ENCODE measurements at places on chromosomes 7 and 10.

DNA sequence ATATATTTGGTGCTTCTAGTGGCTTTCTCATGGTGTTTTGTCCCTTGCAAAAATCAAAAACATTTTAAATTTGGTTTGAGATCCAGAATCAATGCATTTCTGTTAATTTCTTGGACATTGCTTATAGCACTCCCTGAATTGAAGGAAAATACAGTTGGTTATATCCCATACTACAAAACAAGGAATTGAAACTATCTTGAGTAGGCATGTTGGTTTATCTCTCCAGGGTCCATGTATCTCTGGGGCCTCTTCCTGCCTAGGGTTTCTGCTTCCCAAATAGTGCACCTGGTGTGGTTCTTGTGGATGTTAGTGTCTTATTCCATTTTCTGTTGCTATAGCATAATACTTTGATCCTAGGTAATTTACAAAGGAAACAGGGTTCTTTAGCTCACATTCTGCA lies 212.4 kb downstream of the CAMK1D start:
- DNase-seq, result no peak

GRCh38 chr7:71264005-71264404 lies 132.1 kb downstream of the GALNT17 start:
- DNase-seq, result no peak

GRCh38 chr10:95767884-95768556 lies 12.1 kb downstream of the ENTPD1 start:
- DNase-seq, result no peak

DNA sequence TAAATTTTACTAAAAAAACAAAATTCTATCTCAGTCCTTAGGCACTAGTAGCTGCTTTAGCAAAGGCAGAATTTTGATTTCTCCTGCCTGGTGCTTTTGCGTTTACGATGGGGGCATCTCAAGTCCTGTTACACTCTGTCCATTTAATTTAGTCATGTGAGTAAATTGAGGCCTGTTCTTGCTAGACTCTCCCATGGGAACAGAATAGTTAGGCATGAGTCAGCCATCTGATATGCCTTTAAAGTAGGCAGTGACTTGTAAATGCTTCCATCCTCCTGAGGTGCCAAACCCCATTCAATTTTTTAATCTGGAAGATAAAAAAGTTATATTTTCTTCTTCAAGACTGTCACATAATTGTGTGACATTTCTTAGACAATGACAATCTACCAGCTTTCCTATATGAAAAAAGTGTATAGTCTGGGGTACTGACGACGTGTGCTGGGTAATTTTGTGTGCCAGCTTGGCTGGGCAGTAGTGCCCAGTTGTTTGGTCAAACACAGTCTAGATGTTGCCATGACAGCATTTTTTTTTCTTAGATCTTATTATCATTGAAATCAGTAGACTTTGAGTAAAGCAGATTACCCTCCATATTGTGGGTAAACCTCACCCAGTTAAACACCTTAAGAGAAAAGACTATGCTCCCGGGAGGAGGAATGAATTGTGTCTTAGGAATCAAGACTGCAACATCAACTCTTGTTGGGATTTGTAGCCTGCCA lies 603.4 kb downstream of the SORCS1 start:
- DNase-seq, result peak; percentile 16

GRCh38 chr7:82700741-82701140 lies 257.2 kb upstream of the CACNA2D1 start:
- DNase-seq, result no peak

DNA sequence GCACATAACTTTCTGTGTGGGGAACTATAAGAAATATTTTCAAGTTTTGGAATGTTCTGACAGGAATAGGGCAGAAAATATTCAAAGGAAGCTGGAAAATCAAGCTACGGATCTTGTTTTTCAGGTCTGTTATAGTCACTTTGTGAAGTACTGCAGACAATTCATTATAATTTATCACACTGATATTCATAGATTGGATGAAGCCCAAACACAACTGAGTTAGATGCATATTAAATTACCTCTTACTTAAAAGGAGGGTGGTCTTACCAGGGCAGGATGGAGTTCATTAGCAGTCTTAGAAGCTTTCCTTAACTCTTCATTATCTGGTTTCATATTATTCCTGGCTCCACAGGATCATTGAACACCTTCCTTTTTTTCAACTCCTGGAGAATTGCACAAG lies 242.3 kb downstream of the DYNC1I1 start:
- no peak for DNase-seq

DNA sequence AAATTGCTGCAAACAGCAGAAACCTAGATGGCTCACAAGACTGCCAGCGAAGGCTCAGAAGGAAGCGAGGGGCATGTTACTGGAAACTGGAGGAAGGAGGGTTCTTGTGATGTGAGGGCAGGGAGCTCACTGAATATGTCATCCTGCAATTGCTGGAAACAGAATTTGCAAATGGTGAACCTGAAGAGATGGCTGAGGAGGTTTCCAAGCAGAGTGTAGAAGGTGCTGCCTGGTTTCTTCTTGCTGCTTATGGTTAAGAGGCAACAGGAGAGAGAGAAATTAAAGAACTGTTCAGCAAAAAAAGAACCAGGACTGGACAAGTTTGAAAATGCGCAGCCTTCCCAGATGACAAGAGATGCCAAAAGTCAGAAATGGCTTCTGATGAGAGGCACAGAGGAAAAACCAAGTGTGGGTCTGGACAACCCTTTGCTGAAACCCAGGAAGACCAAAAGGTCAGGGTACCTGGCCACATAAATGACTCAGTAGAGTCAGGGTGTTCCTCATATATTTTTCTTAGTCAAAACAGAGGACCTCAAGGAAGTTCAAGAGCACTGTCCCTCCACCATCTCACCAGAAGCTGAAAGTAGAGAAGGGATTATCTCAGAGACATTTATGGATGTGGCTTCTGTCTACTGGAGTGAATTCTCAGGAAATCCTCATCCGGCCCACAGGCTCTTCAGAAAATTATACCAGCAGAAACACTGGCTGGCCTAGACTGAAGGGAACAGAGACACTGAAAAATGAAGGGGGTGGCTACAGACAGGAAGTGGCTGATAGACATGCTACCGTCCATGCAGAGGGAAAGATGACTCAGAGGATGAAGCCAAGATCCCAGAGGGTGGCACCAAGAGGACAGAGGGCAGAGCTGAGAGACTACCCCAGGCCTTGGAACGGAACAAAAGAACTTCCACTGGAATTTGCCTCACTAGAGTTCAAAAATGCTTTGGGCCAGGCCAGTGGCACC lies 10.1 kb downstream of the PAPOLB start:
- DNase-seq, result no peak

DNA sequence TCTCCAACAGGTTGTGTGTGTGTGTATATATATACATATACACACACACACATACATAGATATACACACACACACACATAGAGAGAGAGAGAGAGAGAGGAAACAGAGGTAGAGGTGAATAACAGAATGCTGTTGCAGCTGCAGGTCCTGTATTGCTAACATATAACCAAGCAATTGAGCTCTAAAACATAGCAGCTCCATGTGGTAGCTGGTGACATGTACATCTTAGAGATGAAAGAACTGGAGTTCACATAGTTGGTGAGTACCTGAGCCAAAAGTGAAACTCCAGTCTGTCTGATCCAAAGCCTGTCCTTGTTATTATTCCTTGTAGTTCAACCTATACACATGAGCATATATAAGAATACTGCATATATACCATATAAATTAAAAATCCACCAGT lies 152.9 kb upstream of the CSTF2T start:
- no peak for DNase-seq

DNA sequence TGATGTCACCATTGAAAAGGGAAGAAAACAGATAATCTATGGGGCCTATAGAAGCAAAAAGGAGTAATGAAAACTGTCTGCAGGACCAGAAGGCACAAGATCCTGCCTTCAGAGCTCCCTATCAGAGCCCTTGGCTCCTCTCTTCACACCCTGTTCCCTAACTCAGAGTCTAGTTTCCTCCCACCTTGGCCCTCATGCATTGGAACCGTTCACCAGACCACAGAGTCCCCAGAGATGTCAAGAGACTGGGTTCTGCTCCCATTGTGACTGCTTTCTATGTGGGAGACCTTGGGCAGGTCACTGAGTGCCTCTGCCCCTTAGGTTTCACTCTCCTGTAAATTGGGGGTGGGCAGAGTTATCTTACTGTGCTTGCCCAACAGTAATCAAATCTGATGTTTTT lies 80.1 kb upstream of the RPA3 start:
- no peak for DNase-seq

GRCh38 chr7:32378988-32379387 lies 111.2 kb downstream of the LSM5 start:
- DNase-seq, result no peak

DNA sequence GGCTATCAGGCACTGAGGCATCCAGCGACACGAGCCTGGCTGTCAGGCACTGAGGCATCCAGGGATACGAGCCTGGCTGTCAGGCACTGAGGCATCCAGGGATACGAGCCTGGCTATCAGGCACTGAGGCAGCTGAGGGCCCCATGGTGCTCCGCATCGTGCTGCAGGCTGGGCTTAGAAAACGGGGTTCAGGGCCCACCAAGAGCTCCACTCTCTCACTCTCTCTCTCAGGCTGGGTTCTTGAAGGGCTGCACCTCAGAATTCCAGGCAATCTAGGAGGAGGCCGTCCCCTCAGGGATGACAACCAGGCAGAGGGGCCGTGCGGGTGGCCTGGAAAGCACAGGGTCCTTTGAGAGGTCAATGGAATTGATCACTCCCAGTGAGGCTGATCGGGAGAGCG lies 69.0 kb downstream of the CFAP46 start:
- no peak for DNase-seq

DNA sequence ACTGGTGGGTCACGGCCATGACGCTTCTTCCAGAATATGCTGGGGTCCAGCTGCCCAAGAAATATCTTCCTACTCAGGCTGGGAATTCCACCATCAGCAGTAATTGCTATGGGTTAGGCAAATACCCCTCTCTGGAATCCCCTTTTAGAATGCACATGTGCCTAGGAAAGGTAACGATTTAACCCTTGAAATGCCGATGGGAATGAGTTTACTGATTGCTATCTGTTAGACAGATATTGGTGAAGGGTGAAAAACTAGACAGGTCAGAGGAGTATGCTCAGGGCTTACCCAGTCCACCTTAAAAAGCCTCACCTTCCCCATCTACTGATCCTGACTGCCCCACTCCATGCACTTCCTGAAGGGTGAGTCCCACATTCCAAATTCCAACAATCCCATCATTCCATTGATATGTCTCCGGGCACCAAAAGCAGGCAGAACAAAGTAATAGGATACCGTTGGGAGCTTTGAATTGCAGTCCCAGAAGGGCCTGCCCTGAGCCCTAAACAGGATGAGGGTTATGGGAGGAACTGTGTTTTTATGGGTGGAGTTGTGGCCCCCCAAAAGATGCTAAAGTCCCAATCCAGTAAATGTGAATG lies 59.3 kb downstream of the DLG5 start:
- DNase-seq, result no peak

GRCh38 chr10:78691301-78692030 lies 377.3 kb upstream of the ZMIZ1 start:
- DNase-seq, result no peak

GRCh38 chr7:152477079-152477478 lies 41.3 kb upstream of the KMT2C start:
- DNase-seq, result no peak

DNA sequence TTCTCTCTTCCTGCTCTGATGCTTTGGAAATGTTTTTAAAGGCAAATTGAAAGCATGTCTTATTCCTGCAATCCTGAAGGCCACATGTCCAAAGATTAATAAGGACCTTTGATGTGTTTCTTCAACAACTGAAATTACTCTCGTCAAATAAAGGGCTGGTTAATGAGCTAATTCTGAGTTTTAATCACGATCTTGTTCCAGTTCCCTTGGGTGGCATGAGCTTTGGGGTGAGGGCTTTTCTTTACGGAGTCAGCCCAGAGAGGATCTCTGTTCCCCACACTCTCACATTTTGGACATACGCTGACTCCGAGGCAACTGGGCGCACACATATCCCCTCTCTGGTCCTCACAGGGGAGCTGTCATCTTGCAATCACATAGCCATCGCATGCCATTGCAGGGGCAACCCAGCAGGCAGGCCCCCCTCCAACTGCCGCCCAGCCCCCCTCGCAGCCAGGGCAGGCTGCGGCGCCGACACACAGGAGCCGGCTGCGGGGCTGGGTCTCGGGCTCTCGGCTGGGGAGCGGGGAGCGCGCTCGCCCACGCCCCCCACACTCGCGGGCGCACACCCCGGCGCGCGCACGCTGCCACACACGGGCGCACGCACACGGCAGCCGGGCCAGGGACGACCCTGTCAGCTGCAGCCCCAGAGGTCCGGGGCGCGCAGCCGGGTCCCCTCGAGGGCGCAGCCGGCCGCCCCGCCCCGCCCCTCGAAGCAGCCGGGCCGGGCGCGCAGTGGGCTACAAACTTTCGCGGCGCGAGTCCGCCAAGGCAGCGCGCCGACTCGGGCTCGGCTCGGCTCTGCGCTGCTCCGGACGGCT lies at the start of gene GDF10:
TSS of gene GDF10 (plus strand) at position 587 of the 818 bp plus-strand sequence. CDS start 455 bp downstream, outside the sequence.
- no peak for DNase-seq

DNA sequence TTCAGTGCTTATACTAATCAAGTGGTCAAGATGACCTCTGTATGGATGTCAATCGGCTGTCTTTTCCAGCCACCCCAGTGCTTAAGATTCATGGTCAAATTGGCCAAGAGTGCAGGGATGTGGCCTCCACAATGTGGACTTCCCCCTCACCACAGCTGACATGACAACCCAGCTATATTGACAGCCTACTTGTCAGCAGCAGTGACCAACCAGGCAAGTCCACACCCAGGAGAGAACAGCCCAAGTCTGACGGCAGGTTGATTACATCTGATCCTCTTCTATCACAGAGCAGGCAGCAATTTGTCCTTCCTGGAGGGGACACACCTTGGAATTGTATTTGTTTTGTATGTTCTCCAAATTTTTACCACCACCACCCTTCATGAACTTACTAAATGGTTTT lies 8.2 kb upstream of the ERVW-1 start:
- no peak for DNase-seq

DNA sequence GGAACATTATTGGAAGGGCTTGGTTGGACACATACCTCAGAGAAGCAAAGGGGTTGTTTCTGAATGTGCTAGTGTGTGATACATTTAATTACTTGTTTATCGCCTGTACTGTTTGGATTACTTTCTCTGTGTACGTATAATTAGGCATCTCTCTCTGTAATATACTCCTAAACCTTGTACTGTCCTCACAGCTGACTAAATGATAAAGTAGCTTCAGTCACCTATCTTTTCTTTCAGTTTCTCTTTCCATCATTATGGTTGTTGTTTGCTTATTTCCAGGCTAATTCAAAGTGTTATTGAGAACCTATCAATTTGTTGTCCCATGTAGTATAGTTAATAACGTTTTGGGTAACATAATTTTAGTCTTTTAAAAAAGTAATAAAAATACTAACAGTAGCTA lies 34.0 kb downstream of the MXI1 start:
- no peak for DNase-seq

GRCh38 chr10:44848211-44848610 lies 62.9 kb upstream of the TMEM72 start:
- no peak for DNase-seq

GRCh38 chr7:15669443-15670090 lies 16.9 kb downstream of the MEOX2 start:
- no peak for DNase-seq

Data from kidney glomerular epithelial cell (primary cell).